NCI-H524 treated with DMSO at 0.1 percent for 48 hours (cell line): ENCODE measurements at places on chromosomes 4 and X.

DNA sequence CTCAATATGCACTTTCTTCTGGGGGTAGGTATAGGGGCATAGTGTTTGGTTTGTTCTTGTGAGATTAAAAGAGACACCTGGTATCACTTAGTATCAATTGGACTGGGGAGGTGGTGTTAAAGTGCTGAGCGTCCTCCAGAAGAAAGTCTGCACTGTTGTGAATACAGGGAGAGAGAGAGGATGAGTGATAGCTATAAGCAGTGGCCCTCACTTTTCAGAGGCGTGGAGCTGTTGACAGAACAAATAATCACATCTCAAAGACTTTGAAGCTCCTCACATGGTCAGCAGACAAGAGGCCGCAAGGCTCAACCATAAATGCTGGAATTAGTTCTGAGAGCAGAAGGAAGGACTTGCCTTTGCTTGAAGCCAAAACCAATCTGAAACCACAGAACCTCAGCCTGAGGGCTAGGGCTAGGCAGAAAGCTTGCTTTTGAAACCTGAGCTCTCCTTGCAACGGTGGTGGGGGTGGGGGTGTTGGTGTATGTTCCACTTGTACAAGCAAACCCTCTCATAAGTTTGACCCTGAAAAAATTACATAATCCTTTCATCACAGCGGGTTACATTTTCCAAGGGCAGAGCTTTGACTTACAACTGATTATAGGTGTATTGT lies 123.2 kb upstream of the SCML1 start:
- no peak for DNase-seq

DNA sequence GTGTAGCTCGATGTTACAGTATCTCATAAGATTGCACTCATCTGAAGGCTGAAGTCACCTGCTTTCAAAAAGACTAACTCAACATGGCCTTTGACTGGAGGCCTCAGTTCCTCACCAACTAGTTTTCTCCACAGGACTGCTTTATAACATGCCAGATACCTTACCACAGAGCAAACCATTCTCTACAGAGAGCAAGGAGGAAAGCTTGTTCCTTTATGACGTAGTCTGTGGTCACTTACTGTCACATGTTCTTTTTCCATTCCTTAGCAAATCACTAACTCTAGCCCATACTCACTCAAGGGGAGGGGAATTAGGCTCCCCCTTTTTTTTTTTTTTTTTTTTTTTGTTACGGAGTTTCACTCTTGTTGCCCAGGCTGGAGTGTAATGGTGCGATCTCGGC lies 3.2 kb downstream of the THAP9 start:
- DNase-seq, result no peak

GRCh38 chr4:10677796-10678497 lies 6.6 kb downstream of the CLNK start:
- no peak for DNase-seq

- DNase-seq, result no peak
These were observed 41.8 kb upstream of the SORBS2 start for GRCh38 chr4:185853841-185854240.

DNA sequence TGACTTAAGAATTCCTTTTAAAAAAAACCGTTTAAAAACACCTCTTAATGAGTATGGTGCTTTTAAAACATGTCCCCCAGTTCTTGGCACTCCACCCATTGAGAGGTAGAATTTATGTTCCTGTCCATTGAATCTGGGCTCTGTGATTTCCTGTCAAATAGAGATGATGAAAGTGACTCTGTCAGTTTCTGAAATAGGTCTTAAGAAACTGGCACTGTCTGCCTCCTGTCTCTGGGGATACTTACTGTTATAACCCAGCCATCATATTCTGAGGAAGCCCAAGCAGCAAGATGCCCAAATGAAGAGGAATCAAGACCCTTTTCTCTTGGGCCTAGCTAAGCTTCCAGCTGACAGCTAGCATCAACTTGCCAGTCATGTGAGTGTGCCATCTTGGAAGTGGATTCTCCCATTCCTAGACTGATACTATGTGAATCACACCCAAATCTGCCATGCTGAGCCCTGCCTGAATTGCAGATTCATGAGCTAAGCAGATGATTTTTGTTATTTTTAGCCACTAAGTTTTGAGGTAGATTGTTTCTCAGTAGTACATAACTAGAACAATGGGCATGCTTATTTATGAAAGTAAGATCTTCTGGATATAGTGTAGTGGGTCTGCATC lies 22.8 kb downstream of the C4orf54 start:
- DNase-seq, result no peak
